ENCODE measurements at places on chromosomes 2 and 18.

GRCh38 chr2:199460101-199460671 lies 2.4 kb upstream of the SATB2 start:
- DNase-seq = no peak

DNA sequence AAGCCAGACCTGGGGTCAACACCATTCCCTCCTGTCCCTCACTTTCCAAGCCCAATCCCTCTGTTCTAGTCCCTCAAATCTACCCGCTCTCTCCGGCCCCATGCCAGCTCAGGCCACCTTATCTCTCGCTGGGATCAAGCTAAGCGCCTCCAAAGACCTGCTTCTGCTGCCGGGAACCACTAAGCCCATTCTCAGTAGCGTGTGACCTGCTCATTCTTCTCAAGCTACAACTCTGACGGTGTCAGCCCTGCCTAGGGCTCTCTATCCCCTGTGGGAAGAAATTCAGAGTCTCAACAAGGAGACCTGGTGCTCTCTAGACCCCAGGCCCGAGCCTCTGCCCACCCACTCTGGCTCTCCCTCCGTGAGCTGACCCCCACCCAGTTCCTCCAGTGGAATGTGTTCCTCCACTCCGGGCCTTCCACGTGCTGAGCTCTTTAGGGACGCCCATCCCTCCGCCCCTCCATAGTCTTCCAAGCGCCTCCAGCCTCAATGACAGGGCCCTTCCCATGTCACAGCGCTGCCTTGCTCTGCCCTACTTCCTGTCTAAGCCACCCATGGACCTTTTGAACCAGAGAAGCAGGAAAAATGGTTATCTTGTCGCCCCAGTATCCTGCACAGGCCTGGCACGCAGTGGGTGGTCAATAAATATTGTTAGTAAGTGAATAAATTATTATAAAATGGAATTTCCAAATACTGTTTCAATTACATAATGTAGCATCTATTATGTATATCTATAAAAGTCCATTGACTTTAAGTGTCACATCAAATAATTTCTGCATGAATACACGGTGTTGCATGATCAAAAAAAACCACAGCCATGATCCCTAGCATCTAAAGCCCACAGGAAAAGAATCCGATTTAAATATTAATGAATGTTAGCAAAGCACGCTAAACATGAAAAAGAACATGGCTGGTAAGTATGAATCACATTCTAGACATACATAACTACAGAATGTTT lies 127.6 kb downstream of the ZNF516 start:
- DNase-seq = no peak

DNA sequence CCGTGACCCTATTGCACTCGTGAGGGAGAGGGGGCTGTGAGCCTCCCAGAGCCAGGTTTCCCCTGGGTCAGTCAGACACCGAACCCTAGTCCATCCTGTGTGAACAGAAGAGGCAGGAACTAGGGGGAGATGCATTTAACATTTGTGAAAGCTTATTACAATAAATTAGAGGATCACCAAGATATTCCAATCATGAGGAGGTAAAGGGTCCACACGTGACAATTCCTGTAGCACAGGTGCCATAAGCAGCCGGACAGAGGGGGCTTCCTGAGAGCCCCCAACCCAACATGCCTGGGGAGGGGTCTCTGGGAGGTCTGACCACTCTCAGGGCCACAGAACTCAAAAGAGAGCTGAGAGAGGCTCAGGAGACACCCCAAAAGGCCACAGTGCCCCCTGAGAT lies 93.3 kb downstream of the KCNF1 start:
- no peak for DNase-seq

DNA sequence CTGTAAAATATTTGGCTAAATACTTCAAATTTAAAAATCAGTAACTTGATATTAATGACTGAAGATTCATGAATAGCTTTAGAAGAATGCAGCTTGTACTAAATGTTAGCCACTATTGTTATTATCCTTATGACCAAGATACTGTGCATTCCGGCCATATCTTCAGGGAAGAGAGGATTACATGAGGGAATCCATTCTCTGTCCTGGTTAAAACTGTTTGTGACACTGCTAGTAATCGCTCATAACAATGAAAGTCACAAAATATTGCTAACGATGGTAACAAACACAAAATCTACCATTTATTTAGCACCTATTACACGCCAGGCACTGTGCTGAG lies 217.7 kb downstream of the PRKCE start:
- DNase-seq = no peak

DNA sequence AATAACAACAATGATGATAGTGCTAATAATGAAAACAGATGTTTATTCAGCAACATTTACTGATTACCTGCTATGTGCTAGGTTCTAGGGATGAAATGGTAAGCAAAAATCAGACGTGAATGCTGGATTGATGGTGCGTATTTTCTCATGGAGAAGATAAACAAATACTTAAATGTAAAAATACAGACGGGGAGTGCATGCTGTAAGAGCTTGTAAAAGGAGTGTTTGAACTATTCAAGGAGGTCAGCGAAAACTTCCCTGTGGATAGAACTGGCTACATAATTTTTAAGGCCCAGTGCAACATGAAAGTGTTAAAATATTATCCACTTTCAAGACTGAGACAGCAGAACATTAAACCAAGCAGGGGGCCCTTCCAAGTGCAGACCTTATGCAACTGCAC lies 22.1 kb downstream of the MTX2 start:
- DNase-seq = no peak

DNA sequence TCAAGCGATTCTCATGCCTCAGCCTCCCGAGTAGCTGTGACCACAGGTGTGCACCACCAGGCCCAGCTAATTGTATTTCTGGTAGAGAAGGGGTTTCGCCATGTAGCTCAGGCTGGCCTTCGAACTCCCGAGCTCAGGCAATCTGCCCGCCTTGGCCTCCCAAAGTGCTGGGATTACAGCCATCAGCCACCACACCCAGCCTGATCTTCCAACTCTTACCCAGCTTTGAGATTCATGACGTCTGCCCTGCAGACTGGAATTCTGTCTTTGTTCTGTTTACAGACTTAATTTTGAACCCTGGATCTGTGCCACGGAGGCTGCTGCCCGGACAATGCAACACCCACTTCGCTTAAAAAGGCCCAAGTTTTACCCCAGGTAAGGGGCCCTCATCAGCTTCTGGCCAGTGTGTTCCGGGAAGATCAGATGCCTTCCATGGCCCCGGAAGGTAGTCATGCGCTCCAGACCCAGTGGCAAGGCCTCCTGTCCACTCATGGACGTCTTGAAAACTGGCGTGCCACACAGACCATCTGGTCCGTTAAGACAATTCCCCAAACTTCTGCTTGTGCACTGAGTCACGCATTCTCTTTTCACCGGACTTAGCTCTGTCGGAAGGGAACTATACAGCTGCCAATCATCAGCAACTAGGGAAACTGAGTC lies 5.5 kb downstream of the PXDN start:
- no peak for DNase-seq

DNA sequence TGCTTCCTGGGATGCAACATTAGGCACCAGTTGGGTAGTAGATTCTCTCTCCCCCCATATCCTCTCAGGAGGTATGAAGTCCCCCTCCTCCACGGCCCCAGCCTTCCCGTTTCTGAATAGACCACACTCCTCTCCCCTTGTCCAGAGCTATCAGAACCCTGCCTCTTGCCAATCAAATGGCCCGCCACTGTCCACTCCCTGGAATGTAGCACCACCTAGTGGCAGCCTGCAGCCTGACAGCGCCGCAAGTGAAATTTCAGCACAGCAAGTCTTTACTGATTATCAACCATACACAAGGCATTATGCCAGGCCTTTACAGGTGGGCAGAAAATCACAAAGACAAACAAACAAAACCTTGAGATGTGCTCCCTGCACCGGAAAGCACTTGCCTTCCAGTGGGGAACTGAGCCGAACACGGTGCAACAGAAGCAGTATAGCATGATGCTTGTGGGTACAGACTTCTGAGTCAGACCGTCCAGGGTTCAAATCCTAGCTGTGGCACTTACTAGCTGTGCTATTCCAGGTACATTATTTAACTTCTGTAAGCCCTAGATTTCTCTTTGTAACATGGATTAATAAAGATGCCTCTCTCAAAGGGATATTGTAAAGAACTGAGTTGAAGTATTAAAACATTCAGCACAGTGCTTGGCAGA lies 174.0 kb downstream of the SMAD2 start:
- peak; percentile 68 for DNase-seq

DNA sequence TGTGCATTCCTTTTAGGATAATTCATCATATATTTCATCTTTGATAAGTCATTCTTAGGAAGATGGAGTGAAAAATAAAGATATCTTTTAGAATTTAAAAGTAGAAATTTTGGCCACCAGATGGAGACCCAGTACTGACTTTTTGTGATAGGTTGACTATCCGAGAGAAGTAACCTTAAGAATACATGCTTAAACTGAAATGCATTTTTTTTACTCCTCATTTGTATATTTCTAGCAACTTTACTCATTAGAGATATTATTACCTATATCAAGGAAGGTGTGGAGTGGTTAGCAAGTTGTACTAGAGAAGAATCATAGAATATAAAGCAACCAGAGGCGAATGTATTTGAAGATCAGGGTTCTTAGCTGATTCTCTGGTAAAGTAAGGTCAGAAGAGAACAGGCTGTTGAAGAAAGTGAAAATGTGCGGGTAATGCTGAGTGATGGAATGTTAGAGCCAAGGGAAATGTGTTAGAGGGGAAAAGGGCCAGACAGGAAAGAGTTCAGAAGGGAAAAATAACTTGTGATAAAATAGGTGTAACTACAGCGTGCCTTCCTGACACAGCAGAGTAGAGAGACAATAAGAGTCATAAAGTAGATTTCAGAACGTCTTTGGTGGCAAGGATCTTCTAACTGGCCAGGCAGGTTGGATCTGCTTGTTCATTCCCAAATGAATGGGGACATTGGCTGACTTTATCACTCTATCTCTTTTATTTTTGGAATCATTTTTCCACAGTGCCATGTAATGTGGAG lies 52.3 kb downstream of the TDRD15 start:
- DNase-seq = no peak

GRCh38 chr2:178298785-178299212 lies 104.5 kb downstream of the OSBPL6 start:
- no peak for DNase-seq

DNA sequence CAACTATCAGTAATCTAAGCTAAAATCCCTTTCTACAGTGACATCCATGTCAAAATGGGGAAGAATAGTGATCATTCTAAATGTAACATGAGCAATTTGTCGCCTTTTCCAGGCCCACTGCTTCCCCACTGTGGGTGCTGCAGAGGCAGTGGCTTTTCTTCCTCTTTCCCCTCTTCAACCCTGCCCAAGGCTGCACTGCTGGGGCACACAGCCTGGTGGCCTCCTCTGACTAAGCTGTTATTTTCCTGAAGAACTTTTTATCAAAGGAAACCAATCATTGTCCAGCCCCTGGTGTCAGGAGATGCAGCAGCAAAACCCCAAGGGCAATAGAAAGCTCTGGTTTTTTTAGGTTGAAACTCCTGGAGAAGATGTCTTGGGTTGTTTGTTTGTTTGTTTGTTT lies 117.6 kb upstream of the KLF7 start:
- DNase-seq = peak; percentile 31

DNA sequence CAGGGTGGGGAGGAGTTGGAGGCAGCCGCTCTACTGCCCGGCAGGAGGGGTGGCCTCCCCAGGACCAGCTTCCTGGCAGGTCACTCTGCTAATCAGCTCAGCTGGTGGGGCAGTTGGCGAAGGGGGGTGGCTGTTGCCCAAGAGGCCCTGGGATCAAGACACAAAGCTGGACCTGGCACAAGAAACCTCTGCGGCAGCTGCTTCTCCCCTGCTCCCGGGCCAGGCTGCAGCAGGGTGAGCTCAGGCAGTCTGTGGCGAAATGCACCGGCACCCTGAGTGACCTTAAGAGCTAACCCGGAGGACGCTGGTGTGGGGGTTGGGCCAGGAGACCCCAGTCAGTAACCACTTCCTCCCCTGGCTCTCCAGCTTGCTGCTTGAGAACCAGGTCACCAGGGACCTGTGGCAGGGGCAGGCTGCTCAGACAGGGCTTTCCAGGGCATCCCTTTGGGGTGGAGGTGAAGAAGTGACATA lies 31.1 kb downstream of the TOGARAM2 start:
- peak; percentile 53 for DNase-seq

- no peak for DNase-seq
These were observed 2.0 kb upstream of the CHRNG start for GRCh38 chr2:232537499-232537898.

GRCh38 chr2:44943031-44943692 lies 1.7 kb downstream of the SIX3 start:
- DNase-seq = no peak

GRCh38 chr2:40450796-40451430 lies 977 bp downstream of the SLC8A1 start:
- no peak for DNase-seq

DNA sequence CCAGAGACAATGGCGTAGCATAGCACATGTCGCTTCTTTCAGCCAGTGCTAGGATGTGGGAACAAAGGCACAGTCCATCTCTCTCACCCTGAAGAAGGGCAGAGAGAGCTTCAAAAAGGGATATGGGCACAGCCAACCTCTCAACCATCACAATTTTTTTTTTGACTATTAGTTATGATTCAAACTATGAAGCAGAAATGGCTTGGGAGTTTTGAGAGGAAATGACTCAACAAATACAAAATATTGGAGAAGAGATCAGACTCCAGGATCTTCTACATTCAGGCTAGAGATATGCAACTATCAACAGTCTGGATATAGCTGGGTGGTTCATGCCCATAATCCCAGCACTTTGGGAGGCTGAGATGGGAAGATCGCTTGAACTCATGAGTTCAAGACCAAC lies 109.1 kb downstream of the MCFD2 start:
- DNase-seq = no peak

- no peak for DNase-seq
These were observed 267.2 kb downstream of the SH3BP4 start for GRCh38 chr2:235219048-235219447.

GRCh38 chr18:3498698-3499471 lies 48.9 kb downstream of the TGIF1 start:
- peak; percentile 29 for DNase-seq

DNA sequence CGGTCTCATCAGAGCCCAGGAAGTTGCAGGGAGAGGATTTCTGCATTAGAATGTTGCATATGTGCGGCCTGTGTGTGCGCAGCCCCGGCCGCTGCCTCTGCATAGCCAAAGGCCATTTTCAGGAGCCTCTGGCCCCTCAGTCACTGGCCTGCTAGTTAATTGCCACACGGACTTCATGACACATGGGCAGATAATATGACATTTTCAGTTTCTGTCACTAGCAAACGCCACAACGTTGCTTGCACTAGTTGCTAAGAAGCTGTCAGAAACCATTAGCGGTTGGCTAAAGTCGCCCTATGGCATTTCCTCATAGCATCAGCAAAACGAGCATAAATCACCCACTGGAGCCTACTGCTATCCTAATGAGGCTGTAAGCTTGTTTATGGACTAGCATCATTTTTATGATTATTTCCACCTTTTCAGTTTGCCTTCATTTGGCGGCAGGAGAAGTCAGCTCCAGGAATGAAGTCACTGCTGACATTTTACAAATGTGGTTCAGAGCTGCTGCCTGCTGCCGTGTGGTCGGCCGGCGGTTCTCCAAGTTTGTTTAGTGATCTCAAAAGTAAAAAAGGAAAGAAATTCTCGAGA lies 73.7 kb downstream of the MEIS1 start:
- DNase-seq = no peak

DNA sequence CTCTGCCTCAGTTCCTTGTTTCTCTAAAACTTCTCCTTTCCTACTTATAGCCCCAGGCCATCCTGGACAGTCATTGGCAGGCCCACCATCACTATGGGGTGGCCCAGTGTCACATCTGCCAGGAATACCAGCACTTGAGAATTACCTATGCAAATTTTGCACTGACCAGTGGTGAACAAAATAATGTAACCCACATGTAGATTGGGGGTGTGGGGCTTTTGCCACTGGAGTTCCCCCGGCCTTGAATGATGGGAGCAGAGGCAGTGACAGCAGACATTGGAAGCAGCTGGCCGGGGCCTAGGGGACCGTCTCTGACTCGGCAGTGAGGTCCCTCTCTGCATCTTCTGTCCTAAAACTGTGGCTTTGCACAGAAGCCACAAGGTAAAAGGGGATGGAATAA lies 24.9 kb upstream of the DNMT3A start:
- no peak for DNase-seq
